ENCODE measurements at places on chromosomes 1 and 21.

GRCh38 chr1:226108935-226109828, 46.7 kb downstream of the H3-3A start:
- DNase-seq = no peak

GRCh38 chr1:203052601-203053000, 26.3 kb downstream of the PPFIA4 start:
- DNase-seq = no peak

DNA sequence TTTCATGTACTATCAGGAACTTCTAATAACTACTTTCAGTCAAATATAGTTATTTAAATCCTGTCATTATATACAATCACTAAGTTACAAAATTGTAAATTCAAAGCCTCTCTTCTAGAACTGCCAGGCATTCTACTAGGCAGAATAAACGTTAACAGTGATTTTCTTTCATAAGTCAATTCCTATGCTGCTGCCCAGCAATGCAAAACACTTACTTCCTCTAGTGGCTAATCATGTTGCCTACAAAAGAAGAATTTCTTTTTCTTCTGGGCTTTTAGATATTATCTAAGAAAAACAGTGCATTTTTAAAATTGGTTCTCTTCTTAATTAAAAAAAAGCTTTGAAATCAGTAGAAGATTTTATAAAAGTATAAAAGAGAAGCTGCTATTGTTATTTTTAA, 509.8 kb upstream of the ADAMTS5 start:
- no peak for DNase-seq

- no peak for DNase-seq
These were observed 18.8 kb downstream of the QSOX1 start for GRCh38 chr1:180173451-180173850.

DNA sequence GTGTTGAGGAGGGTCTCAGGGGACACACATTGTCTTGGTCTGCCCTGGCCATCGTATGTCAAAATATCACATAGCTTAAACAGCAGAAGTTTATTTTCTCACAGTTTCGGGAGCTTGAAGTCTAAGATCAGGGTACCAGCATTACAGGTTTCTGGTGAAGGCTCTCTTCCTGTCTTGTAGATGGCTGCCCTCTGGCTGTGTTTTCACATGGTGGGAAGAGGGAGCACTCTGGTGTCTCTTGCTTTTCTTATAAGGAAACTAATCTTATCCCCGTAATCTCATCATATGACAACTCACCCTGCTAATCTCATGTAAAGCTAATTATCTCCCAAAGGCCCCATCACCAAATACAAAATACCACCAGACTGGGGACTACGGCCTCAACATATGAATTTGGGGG, 246.9 kb upstream of the ST6GALNAC5 start:
- no peak for DNase-seq

GRCh38 chr21:35852820-35853219, 207.5 kb downstream of the SETD4 start:
- DNase-seq = no peak

GRCh38 chr21:39845571-39846130, 21.6 kb upstream of the PCP4 start:
- no peak for DNase-seq

DNA sequence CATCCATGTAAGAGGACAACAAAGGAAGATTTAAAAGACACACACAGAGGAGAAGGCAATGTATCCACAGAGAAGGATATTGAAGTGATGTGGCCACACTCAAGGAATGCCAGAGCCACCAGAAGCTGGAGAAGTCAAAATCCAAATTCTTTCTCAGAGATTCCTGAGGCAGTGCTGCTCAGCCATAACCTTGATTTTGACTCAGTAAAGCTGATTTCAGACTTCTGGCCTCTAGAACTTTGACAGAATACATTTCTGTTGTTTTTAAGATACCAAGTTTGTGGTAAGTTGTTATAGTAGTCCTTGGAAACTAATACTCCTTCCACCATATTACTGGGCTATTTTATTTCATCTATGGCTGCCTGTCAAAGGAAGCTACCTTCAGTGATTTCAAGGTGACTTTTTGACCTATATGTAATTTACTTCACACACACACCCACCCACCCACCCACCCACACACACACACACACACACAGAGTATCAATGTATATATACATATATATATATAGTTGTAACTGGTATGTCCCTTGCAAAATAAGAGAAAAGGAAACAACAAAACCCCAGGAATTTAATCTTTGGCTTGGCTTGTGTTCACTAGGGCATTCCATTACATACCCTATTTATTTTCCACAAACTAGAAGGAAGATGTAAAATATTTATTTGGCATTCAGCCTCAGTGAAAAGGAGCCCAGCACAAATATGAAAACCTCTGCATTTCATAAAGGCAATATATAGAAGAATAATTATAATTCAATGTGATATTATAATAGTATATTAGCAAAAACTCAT, 142.1 kb upstream of the PTGFR start:
- no peak for DNase-seq

GRCh38 chr1:244075247-244075722, 24.2 kb downstream of the ZBTB18 start:
- no peak for DNase-seq

- no peak for DNase-seq
These were observed 124.7 kb downstream of the HIVEP3 start for GRCh38 chr1:41794031-41794430.

DNA sequence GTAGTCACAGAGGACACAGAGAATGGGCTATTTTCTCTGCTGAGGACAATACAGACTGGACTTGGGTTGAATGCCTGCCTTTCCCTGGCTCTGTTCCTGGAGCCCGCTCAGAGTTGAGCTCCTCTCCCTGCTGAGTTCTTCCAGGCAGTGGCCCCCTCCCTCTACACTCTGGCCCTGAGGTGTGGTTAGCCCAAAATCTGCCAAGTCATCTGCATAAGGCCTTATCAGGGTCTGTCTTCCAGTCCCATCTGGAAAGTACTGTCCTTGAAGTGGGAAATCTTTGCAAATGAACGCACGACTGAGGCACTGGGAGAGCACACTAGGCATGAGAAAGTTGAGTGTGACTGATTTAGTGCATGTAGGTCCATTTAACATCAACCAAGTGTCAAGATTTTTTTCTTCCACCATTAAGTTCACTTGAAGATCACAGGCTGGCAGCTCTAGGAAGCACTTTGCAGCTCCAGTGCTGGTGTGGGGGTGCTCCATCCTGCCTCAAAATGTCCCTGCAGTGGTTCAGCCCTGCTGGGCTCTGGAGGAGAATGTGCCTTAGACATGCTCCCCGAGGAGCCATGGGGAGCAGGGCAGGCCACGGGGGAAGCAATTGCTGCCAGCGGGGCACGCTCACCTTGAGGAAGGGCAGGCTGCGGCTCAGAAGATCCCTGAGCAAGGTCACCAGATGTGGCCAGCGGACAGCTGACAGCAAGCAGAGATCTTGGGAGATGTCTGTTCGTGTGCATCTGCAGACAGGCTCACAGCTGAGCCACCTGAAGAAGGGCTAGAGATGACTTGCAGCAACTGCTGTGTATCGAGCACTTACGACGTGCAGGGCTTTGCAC, 41.5 kb downstream of the IER5 start:
- no peak for DNase-seq

GRCh38 chr1:93450321-93450720, 2.4 kb downstream of the FNBP1L start:
- no peak for DNase-seq

DNA sequence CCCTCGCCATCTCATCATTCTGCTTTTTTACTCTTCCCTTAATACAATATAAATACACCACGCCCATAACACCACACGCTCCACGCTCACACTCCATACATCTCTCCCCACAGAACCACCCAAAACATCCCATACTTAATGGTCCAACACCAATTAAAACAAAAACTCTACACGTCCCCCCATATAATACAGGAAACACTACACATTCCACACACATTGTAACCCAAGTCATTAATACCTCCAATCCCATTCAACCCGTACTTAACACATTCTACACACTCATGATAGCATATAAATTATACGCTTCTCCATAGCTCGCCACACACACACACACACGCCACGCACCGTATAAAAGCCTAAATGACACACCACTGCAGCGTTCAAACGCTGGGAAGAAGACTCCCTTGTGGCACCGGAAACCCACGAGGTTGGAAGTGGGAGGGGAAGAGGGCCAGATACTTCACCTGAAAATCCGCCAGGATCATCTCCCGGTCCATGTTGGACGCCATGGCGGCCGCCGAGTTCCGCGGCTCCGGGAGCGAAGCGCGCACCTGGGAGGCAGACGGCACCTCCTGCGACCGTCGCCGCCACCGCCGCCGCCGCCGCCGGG, 659 bp downstream of the FAF1 start:
- no peak for DNase-seq

DNA sequence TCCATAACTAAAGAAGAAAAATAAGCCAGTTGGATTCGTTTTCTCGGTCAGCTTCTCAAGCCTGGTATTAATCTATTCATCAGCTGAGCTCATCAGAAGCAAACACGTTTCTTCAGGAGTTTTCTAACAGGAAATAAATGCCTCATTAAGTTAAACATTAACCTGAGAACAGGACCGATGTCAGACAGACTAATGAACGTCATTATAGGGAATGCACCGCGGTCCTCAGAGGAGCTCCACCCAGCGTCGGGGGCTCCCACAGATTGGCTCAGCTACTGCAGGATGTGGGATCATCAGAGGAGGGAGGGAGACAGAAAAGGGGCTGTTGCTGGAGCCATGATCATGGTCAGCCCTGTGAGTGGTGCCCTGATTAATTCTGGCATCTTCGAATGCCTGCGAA, 615.4 kb downstream of the PTPRU start:
- DNase-seq = no peak

GRCh38 chr1:247077213-247077612, 1.4 kb downstream of the ZNF670 start:
- no peak for DNase-seq

- no peak for DNase-seq
These were observed 8.8 kb upstream of the LMX1A start for GRCh38 chr1:165365341-165365740.

- no peak for DNase-seq
These were observed 92.3 kb downstream of the PRDM16 start for GRCh38 chr1:3161176-3161840.

- DNase-seq = no peak
These were observed 14.1 kb downstream of the AZIN2 start for GRCh38 chr1:33094971-33095604.
